GM12865 (cell line): ENCODE measurements at places on chromosomes 2 and 18.

DNA sequence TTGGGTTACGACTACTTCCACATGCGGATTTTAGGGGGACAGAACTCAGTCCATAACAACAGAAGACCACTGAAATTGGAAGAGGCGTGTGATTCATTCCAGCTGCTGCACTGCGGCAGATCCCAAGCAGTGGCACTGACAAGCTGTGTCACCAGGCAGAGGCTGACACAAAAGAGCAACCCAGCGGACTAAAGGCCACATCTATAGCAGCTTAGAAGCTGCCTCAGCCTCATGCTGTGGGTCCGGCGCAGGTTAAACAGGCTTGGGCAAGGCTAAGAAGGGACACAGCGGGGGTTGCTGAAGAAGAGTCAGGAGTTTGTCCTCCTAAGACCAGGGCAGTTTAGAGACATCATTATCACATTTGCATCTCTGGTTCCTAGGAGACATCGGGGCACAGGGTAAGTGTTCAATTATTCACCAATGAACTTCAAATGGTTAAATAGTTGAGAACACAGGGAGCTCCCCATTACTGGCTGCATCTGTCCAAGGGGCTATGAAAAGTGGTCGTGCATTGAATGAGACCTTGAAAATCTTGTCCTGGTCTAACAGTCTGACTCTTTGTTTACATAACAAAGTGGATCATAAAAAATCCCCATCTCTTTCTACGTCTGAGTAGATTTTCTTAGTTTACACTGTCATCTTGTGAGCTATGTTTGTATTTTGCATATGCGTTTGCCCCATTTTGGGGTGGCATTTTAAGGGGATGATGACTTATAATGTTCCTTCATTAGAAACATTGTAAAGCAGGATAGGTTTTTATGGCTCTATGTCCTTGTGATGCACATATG is 162.3 kb upstream of the TRIB2 start:
- DNase-seq = no peak

- no peak for DNase-seq
Observed at GRCh38 chr2:241053576-241054251, 48.4 kb downstream of the MTERF4 start.

GRCh38 chr2:69952336-69953115 is 8.9 kb downstream of the ASPRV1 start:
- no peak for DNase-seq

DNA sequence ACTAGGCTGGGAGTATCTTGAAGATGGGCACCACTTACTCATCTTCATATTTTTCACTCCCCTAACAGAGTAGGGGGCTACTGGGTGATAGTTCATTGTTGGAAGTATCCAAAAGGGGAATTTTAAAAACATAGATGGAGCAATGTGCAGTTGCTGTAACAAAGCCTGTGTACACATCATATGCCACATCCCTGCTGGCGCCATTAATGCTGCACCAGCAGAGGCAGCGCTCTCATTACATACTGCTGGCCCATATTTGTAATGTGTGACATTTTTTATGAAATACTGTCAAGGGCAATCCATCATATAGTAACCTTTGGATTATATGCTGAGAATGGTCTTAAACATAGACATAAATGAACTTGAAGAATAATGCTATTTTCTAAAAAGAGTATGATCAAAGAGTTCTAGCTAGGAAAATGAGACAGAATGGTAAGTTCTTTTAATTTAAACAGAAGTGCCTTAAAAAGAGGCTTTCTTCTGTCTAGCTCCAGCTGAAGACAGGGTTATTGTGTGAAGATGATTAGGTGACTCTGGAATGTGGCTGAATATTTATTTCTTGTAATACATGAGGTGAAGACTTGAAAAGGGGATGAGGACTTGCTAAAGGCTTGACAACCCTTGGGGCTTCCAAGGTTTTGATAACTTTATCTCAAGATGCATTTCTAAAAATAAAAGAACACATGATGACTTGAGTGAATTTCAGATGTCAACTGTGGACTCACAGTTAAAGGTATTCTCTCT is 2.4 kb upstream of the TMEM178A start:
- DNase-seq = no peak

DNA sequence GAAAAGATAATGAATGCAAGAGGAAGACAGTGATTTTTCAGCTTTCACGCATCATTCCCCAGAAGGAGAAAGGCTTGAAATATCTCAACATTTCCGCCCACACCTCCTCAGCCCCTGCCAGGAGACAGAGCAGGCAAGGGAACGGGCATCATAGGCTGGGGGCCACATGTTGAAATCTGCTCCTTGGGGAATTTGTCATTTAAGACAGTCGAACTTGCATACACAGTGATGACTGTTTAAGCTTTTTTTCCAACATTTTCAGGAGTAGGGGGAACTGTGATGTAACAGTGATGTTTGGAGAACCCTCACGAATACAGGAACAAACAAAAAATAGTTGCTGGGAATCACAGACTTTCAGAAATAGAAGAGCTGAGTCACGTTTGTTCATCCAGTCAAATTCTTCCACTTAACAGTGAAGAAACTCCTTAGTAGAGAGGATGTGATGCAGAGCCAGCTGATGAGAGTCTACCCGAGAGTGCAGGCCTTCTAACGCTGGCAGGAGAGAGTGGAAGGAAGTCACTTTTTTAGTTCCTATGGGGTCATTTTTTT is 266.8 kb downstream of the ALPK2 start:
- peak; percentile 7 for DNase-seq

DNA sequence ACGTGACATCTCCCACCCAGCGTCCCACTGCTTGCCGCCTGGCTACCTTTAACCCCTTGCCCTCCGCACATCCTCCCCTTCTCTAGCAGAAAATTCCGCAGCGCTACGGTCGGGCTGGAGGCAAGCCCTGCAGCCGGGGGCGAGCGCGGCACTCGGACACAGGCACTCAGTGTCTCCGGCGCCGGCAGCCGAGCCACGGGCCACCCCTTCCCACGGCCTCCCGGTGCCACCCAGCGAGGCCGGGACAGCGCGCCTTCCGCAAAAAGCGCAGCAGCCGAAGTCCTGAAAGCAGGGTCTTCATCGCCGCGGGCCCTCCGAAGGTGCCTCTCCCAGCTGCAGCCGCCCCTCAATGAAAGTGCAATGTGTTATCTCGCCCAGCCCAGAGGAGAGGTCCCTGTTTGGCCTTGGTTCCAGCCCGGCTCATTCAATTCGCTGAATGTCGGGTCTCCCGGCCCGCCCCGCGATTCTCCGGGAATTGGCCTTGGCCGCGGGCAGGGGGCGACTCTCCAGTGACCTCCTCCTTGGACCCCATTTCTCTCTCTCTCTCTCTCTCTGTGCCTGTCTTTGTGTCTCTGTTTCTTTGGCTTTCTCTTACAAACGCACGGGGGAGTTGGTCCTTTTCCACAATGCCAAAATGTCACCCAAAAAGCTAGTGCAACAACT is 1.1 kb downstream of the DLGAP1 start:
- no peak for DNase-seq

DNA sequence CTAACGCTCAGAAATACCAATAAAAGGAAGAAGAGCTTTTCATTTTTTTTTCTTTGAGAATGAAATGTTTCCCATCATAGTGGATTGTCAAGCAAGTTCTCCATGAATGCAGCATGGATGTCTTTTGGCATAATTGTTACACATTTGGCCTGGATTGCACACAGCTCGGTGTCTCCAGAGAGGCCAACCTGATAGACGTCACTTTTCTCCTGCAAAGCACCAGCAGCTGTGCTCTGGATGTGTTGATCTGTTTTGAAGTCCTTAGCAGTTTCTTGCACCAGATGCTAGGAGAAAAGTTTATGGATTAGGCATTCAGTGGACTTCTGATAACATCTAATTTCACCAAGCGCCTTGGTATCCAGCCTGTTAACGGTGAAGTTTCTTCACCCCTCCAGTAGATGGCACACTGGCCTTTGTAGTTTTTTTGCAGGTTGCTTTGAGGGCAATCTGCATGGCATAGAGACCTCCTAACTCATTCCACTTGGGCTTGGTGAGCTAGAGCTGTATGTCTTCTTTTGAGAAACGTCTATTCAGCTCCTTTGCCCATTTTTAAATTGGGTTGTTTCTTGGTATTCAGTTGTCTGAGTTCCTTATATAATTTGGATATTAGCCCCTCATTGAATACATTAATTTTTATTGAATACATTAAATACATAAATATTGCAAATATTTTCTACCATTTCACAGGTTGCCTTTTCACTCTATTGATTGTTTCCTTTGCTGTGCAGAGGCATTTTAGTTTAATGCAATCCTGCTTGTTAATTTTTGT is 59.7 kb downstream of the PTH2R start:
- DNase-seq = peak; percentile 59

GRCh38 chr2:144421606-144422510 is 98.1 kb downstream of the ZEB2 start:
- DNase-seq = no peak

DNA sequence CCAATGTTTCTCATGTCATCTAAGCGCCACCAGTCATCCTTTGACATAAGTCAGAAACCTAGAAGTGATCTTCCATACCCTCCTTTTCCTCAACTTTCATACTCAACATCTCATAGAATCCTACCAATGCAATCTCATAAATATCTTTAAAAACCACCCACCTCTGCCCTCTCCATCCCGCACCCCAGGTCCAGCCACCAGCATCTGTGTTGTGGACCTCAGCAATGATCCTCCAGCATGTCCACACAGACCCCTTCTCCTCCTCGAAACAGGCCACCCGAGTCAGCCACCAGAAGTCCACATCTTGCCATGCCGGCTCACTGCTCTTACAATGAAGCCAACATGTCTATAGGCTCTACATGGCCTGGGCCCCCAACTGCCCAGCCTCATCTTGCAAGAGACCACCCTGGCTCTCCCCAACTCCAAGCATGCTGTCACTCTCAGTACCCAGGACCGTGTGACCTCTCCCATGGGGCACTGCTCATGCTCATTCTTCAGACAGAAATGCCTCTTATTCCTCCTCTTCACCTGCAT is 636.7 kb upstream of the ID2 start:
- no peak for DNase-seq
